Activated T-helper 1 cell treated with anti-CD3 and anti-CD28 coated beads, Interleukin-12 subunit alpha, Interleukin-12 subunit beta, Interleukin-2, Interleukin-4 antibody, amounts not matched to agents 30 ng/mL and 10 ng/mL and 1 ng/mL, durations not matched to agents 14 hours and 24 hours and 36 hours (primary cell): ENCODE measurements at places on chromosomes 2 and 18. TPM values are rescaled to one million over a fixed set of nuclear protein-coding genes. Genes with fewer than 3 reads are reported as not detected.

DNA sequence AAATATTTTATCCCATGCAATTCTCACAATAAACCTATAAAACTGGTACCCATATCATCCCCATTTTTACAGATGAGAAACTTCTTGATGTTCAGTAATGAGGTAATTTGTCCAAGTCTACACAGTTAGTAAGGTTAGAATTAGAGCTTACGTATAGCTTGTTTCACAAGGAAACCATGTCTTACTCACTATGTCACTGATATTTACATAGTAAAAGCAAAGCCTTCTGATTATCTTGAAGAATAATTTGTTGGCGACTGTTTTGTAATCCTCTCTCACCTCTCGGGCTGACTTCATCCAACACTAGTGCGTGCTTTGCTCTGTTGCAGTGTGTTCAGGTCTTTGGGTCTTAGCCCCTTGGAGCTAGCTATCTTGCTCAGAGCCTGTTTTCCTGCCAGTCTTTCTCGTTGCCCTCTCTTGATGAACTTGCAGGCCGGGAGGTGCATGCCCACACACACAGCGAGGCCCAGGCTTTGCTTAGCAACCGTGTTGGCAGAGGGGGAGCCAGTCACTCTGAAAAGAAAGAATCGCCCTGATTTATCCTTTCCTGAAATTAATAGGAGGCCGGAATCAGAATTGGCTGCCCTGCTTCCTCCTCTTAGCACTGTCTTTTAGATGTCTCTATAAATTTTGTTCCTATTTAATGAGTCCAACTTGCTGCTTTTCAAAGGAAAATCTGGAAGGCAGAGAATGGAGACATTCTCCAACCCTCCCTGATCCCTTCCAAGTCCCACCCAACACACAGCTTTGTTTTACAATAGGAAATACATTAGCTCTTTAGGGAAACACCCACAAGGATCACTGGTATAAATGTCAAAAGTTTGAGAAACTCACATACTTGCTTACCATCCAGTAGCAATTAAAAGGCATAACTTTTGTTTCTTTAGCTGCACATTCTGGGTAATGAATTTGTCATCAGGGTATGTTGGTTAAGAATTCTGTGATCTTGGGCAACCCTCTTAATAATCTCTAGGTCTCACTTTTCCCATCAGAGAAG, 97.6 kb upstream of the SEC11C start:
- H3K4me1 ChIP-seq: peaks cover 4% of the 10 kb centered on the region
- H3K27ac ChIP-seq: no peak overlapping the region
- no peaks in the 10 kb centered on the region for H3K36me3 ChIP-seq
- no peak overlapping the region for H3K4me3 ChIP-seq

DNA sequence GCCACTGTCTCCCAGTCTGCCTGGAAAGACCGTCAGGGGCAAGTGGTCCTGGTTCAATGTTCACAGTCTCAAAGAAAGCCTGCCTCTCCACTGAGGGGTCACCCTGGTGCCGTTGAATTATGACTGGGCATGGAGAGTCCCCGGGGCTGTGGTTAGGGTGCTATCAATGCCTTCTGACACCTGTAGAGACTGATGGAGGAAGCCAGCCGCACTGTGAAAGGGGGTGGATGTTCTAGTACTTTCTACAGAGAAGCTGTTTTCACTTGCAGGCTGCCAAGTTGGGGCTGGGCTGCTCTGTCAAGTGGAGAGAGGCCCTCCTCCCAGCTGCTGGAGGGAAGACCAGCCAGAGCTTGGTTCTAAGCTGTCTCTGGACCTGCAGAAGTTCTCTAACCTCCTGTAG, 80.5 kb downstream of the BCL2L11 start:
- H3K36me3 ChIP-seq: peaks cover 17% of the 10 kb centered on the region
- H3K27me3 ChIP-seq: peaks cover 17% of the 10 kb centered on the region
- no peak for DNase-seq

GRCh38 chr2:86485103-86485502, 43.9 kb downstream of the KDM3A start:
- H3K27ac ChIP-seq: peak overlapping the region; percentile 59
- no peak overlapping the region for H3K4me3 ChIP-seq
- H3K27me3 ChIP-seq: no peaks in the 10 kb centered on the region
- H3K4me1 ChIP-seq: peaks cover 52% of the 10 kb centered on the region

- H3K4me3 ChIP-seq: no peak overlapping the region
- no peaks in the 10 kb centered on the region for H3K27me3 ChIP-seq
- H3K36me3 ChIP-seq: peaks cover 42% of the 10 kb centered on the region
- no peak overlapping the region for H3K27ac ChIP-seq
These were observed 125.7 kb downstream of the EIPR1 start for GRCh38 chr2:3251946-3252345.

DNA sequence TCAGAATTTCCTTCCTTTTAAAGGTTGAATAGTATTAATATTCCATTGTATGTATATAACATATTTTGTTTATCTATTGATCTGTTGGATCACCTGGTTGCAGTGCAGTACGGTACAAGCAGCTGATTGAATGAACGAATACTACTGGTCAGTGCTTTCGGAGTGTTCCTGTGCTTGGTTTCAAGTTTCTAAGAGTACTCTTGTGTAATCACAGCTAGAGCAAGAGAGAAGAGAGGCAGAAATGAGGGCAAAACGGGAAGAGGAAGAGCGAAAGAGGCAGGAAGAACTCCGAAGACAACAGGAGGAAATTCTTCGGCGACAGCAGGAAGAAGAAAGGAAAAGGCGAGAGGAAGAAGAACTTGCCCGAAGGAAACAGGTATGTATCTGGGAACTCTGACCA, 40.3 kb upstream of the KCNJ13 start:
- no peak for DNase-seq
- no peaks in the 10 kb centered on the region for H3K27me3 ChIP-seq
- peaks cover 12% of the 10 kb centered on the region for H3K4me1 ChIP-seq
- H3K4me3 ChIP-seq: no peak overlapping the region
- peaks cover 37% of the 10 kb centered on the region for H3K36me3 ChIP-seq
- H3K27ac ChIP-seq: no peak overlapping the region

DNA sequence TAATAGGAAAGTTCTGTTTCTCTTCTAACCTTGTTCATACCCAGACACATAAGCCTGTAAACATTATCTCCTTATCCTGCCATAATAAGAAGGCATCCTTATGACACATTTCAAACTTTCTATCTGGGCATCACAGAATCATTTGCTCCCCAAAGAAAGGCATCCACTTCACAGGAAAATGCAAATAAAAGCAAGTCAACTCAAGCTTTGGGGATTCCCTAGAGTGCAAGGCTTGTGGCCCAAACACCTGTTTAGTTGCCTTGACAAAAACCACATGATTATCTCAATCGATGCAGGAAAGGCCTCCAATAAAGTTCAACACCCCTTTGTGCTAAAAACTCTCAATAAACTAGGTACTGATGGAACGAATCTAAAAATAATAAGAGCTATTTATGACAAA, 195.7 kb upstream of the GALNT5 start:
- no peaks in the 10 kb centered on the region for H3K27me3 ChIP-seq
- no peak for DNase-seq
- H3K4me1 ChIP-seq: no peaks in the 10 kb centered on the region
- no peak overlapping the region for H3K27ac ChIP-seq
- H3K36me3 ChIP-seq: no peaks in the 10 kb centered on the region

DNA sequence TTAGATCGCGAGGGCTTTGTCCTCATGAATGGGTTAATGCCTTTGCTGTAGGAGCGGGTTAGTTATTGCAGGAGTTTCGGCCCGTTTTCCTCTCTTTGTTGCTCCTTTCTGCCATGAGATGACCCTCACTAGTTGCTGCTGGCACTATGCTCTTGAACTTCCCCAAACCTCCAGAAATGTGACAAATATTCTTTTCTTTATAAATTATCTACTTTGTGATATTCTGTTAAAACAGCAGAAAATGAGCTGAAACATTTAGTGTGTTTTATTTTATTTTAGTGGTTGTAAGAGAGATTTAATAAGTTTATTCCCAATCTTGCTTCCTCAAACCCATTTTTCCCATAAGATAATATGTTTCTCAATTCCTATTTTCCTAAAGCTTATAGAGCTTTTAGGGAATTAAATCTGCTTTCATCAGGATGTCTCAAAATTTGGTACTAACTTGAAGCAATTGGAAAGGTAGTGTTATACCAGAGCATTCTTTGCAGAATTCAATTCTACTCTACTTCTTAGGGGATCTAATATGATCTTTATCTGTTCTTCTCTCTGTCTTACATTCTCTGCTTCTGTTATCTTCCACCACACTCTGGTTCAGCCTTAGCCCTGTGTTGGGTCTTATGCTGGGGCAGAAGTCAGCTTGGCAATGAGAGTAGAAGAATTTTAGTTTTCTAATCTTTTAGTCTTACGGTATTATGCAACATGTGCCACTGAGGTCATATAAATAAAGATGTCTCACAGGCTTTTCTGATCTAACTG, 23.1 kb downstream of the DDX1 start:
- peaks cover 26% of the 10 kb centered on the region for H3K36me3 ChIP-seq
- DNase-seq: no peak
- H3K4me3 ChIP-seq: no peak overlapping the region
- peak overlapping the region; percentile 16 for H3K27ac ChIP-seq
- H3K4me1 ChIP-seq: peaks cover 7% of the 10 kb centered on the region

GRCh38 chr18:31030574-31031278, 11.8 kb downstream of the DSC3 start:
- H3K27ac ChIP-seq: no peak overlapping the region
- no peaks in the 10 kb centered on the region for H3K27me3 ChIP-seq
- no peaks in the 10 kb centered on the region for H3K36me3 ChIP-seq

DNA sequence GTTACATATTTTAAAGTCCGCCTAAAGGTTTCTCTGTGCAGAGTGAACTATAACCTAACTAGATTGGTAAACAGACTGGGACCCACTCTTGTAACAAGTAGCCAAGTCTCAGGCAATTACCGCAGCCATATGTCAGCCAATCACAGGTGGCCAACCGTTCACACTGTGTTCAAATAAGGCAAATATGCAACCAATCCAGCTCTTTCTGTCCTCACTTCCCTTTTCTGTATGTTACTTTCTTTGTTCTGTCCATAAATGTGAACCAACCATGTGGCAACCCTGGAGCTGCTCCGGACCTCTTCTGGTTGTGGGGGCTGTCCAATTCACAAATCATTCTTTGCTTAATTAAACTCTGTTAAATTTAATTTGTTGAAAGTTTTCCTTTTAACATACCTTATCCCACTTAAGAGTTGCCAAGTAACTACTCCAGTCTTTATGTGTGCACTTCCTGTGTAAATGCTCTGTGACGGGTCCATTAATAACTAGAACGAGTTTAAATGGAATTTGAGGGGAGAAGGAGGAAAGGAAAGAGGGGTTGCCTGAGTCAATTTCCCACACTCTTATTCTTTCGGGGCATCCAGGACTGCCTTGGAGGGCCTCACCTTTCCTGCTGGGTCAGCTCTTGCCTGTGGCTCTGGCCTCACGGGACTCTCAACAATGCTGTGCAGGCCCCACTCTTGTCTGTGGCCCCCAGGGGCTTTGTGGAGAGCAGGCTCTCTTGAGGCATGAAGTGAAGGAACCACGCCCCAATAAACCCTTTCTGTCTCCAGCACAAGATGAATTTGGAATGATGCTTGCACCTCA, 6.6 kb upstream of the RPL37A start:
- H3K27ac ChIP-seq: no peak overlapping the region
- H3K27me3 ChIP-seq: no peaks in the 10 kb centered on the region
- no peak overlapping the region for H3K4me3 ChIP-seq
- H3K4me1 ChIP-seq: peaks cover 11% of the 10 kb centered on the region
- no peaks in the 10 kb centered on the region for H3K36me3 ChIP-seq

DNA sequence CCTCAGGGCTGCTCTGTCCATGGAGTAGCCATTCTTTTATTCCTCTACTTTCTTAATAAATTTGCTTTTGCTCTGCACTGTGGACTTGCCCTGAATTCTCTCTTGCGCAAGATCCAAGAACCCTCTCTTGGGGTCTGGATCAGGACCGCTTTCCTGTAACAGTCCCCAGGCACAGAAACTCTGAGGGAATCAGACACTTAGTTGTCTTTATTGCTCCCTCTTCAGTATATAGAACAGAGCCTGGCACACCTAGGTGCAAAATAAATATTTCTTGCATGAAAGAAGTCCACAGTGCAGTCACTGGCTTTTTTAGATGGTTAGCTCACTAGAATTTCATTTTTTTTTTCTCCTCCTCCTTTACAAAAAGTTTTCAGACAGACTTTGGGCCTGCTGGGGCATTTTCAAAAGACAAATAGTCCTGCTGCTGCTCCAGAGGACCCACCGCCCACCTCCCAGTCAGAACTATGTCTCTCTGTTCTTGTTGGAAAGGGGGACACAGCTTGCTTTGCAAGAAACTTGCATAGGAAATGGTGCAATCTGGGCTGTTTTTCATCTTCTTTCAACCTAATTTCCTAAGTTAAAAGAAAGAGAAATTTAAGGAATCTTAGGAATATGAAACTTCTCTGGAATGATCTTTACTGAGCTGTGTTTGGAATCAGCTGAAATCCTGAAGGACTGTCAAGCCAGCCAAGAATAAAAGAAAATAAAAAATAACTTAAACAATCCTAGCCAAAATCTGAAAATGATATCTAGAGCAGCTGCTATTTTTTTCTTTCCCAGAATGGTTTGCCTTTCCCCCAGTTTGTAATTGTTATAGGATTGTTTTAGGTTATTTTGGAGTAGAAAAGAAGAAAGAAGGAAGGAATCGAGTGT, 31.7 kb upstream of the MAP4K3 start:
- peaks cover 12% of the 10 kb centered on the region for H3K4me1 ChIP-seq
- no peak for DNase-seq
- H3K36me3 ChIP-seq: no peaks in the 10 kb centered on the region
- no peak overlapping the region for H3K4me3 ChIP-seq
- peaks cover 6% of the 10 kb centered on the region for H3K27me3 ChIP-seq

DNA sequence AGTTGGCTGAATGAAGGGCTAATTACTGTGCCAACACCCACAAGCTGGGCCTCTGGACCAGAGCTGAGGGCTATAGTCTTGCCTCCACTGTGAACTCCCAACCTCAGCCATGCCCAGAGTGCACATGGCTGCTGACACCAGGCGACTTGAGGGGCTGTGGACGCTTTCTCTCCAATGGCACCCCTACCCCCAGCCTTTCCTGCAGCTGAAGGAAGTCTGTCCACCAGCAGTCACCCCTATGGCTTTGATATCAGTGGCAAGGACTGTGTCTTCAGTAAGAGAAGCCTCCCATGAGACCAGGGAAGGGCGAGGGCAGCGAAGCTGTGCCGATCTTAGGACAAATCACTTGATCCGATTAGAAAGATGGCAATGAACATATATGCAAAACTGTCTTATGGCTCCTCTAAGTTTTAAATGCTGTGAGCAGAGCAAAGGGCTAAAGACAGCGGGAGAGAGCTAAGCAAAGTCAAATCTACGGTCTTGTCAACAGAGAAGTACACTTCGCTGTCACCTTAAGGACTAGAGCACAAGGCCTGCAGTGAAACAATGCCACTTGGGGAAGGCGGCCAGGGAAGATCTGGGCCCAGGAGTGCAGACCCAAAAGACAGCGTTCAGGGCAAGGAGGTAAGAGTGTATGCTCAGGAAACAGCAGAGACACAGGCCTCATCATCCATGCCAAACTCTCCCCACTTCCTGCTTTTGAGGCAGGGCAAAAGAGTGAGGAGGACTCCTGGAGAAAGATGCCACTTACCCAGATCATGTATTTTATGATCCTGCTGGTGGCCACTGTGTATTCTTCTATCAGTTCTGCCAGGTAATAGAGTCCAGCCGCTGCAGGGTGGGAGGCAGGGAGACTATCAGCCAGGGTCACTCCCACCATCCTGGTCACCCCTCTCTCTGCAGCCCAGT, 1.5 kb downstream of the TEX261 start:
- H3K27ac ChIP-seq: peak overlapping the region; percentile 92
- no peak for DNase-seq
- peaks cover 33% of the 10 kb centered on the region for H3K4me1 ChIP-seq
- no peaks in the 10 kb centered on the region for H3K27me3 ChIP-seq
- peak overlapping the region; percentile 99 for H3K4me3 ChIP-seq

TANC1 gene
- total RNA-seq: 0.37 and 0.47 TPM in 2 replicates

CLHC1 gene
- total RNA-seq: 9.0 and 12.3 TPM in 2 replicates

CPLX4 gene
- total RNA-seq: not detected in 2 replicates

SLC9A2 gene
- total RNA-seq: not detected in 2 replicates

MATN3 gene
- total RNA-seq: not detected in 2 replicates

MYL1 gene
- total RNA-seq: not detected in 2 replicates
